Heart left ventricle (tissue), 16 donors: ENCODE measurements at places on chromosomes 1 and 21.
A peak's percentile ranks its signal among the peaks of the same experiment; 100 is the strongest.

GRCh38 chr1:41799723-41800122 lies 119.0 kb downstream of the HIVEP3 start:
- DNase-seq, result no peak
- H3K27ac ChIP-seq, result no peak overlapping the region
- no peak overlapping the region for H3K4me3 ChIP-seq

DNA sequence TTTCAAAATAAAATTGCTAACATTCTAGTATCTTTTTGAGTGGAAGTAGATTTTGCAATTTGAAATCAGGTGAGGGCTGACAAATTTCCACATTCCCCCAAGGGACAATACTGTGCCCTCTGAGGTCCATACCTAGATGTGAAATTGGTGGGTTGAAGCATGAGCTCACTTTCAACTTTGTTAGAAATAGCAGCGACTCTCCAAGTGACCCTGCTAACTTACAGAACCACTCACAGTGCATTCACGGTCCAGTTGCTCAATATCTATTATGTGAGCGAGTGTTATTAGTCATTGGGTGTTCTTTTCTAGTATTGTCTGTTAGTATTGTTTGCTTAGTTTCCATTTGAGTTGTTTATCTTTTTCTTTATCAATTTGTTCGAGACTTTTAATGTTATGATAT lies 53.6 kb upstream of the ASB17 start:
- H3K4me3 ChIP-seq, result no peak overlapping the region
- no peaks in the 10 kb centered on the region for H3K4me1 ChIP-seq
- H3K27me3 ChIP-seq, result no peaks in the 10 kb centered on the region
- DNase-seq, result no peak

GRCh38 chr1:180278596-180279395 lies 48.7 kb downstream of the LHX4 start:
- no peaks in the 10 kb centered on the region for H3K27me3 ChIP-seq
- no peak for DNase-seq
- H3K4me3 ChIP-seq, result no peak overlapping the region
- no peaks in the 10 kb centered on the region for H3K36me3 ChIP-seq
- no peak overlapping the region for H3K27ac ChIP-seq

DNA sequence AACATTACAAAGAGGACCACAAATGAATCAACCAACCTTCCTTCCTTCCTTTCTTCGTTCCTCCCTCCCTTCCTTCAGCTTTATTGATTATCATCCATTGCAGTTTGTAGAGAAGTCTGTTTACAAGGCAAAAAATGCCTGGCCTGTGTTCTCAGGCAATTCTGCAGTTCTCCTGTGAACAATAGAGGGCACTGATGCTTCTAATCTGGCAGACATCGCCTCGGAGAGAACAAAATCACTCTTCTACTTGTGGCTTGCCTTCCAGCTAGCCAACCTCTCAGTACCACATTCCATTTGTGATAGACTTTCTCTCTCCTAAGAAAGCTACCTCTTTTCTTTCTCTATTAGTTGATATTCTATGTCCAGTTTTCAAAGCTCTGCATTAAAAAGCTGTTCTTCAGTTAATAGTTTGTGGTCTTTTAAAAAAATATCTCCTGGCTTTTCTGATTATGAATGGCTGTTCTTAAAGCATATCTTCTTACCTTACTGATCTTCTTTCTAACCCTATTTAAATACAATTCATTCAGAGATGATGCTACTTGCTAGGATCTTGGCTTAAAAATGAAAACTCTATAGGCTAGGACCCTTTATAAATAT lies 26.9 kb upstream of the ESRRG start:
- peak; percentile 15 for DNase-seq
- no peaks in the 10 kb centered on the region for H3K27me3 ChIP-seq
- H3K36me3 ChIP-seq, result no peaks in the 10 kb centered on the region
- H3K4me1 ChIP-seq, result peaks cover 21% of the 10 kb centered on the region

DNA sequence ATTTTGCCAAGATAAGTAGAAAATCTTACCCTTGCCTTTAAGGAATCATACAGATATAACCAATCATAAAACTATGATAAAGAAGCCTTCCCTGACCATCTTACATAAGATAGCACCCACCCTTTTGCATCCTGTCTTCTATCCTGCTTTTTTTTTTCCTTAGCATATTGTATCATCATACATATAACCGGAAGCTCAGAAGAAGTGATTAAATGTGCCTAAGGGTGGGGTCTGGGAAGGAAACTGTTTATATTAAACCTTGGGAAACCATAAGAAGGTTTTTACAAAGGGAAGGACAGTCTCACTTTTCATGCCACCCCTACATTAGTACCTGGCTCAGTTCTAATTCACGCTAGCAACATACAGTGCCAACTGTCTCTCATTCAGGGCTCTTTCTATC lies 66.8 kb downstream of the LUZP1 start:
- H3K36me3 ChIP-seq, result no peaks in the 10 kb centered on the region
- no peak for DNase-seq
- H3K27me3 ChIP-seq, result no peaks in the 10 kb centered on the region
- H3K4me3 ChIP-seq, result no peak overlapping the region

DNA sequence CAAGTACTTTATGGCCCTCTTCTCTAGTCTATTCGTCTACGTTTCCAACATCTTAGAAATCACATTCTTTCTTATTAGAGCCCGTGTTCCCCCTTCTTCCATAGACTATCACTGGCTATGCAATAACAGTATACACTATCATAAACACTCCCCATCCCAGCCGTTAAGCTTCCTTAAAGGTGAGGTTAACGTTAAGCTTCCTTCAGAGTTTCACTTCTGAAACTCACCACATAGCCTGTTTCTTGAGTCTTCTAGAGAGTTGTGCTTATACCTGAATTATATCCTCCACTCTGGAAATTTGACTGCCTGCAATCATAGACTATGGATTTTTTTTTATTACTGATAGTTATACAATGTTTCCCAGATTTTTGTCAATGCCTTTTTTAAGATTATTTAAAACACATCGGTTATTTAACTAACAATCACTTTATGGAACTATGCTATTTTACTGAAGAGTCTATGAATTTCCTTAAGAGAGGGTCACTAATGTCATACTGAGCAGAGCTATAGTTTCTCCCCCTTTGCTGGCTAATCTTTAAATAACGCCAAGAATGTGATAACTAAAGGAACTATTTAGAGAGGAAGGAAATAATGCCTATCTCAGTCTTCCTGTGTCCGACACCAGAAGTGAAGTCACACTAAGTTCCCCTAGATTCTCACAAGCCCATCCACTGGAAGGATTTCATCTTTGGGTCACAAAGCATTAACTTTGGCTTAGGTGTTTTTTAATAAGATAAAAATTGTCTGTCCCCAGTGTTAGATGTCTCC lies 16.8 kb downstream of the FCER1A start:
- H3K36me3 ChIP-seq, result no peaks in the 10 kb centered on the region
- no peaks in the 10 kb centered on the region for H3K27me3 ChIP-seq
- H3K4me1 ChIP-seq, result no peaks in the 10 kb centered on the region
- H3K4me3 ChIP-seq, result no peak overlapping the region
- H3K27ac ChIP-seq, result no peak overlapping the region
- DNase-seq, result no peak
